ENCODE measurements at places on chromosomes 12 and 14. TPM values are rescaled to one million over a fixed set of nuclear protein-coding genes. Genes with fewer than 3 reads are reported as not detected.

The LARP4 gene
- total RNA-seq: 43.0 TPM

The ARHGDIB gene
- total RNA-seq: 109 TPM

The PLEKHH1 gene
- total RNA-seq: 16.9 TPM

The SIX6 gene
- total RNA-seq: not detected

The FOXG1 gene
- not detected for total RNA-seq

The CIROP gene
- not detected for total RNA-seq

The GPR162 gene
- 0.47 TPM for total RNA-seq

DNA sequence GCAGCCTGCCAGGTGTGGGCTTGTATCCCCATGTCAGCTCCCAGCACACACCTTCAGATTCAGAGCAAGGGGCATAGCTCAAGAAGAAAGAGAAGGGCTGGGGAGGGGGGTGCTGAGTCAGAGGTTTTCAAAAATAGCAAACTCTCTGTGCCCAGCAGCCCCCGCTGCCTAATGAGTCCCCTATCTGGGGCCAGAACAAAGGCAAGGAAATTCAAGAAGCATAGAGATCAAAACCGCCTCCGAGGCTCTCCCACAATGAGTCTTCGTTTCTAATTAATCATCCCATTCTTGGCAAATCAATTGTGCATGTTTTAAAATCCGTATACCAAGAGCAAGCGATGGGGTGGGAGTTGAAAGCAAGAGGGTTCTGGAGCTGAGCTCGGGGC, 19.5 kb upstream of the CMKLR1 start:
- no peak for DNase-seq

DNA sequence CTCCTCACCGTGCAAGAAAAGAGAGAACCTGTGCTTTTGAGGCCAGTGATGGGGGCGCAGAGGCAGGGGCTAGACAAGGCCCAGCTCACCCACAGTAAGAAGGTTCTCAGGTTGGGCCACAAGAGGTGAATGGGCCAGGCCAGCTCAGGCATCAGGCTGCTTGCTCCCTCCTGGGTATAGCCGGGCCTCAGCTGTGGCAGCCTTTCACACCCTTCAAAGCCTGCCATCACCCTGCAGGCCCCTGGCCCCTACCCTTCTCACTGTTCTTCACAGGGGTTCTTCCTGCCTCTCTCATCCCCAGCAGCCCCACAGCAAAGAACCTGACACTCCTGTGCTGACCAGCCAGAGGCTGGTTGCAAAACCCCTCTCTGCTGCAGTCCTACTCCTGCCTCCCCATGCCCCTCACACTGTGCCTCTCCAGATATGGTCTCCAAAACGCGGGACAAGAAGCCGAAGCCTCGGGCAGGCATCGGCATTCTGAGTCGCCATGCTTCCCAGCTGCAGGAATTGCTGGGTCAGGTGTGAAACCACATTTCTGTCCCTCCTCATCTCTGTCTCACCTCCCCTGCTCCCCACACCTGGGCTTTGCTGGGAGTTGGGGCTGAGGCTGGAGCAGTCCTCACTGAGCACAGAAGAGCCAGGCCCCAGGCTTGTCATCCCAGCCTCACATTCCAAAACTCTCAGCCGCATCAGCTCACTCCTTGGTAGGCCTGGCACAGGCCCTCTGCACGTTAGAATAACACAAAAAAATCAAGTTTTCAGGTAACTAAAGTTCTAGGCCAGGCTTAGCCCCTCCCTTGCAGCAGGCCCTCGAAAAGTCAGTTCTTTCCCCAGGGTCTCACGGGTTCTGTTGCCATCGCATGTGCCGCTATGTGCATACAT, 6.9 kb upstream of the FAIM2 start:
- DNase-seq: peak; percentile 32

DNA sequence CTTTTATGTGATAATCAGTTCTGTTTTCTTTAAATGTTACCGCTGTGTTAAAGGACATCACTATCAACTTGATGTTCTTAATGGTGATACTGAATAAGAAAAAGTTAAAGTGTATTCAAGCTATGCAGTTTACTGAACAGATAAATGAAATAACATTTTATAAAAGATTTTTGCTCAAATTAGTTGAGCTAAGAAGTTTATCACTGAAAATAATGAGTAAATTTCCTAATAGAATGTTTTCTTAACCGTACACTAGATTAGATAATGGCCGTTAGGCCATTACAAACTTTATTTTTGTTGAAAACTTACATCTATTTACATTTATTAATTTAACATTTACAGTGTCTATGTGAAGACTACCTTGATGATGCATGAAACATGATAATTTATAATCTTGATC, 25.0 kb downstream of the ATF7IP start:
- DNase-seq: no peak

DNA sequence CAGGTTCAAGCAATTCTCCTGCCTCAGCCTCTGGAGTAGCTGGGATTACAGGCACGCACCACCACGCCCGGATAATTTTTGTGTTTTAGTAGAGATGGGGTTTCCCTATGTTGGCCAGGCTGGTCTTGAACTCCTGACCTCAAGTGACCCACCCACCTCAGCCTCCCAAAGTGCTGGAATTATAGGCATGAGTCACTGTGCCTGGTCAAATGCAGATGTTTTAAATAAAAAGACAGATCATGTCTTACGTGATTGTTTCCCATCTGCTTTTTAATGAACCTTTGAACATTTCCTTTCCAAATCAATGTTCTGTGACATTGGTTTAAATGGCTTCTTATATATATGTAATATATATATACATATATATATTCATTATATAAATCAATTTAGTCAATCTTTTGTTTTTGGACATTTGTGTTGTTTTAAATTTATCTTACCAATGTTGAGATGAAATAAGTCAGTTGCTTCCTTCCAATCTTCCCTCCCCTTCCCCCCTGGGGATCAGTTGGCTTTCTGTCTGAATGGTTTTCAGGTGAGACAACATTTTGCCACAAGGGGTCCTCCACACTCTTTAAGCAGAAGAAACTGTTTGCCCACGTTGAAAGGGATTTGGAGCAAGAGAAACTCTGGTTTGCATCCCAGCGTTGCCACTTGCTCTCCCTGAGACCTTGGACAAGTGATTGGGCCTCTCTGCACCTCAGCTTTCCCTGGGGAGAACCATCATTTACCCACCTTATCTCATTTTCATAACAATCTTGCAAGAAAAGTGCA, 47.6 kb upstream of the RBM19 start:
- no peak for DNase-seq

GRCh38 chr12:8028267-8028666, 4.2 kb upstream of the FOXJ2 start:
- DNase-seq: no peak

- DNase-seq: no peak
Observed at GRCh38 chr12:40534828-40535227, 157.4 kb upstream of the CNTN1 start.

GRCh38 chr12:77339610-77340009, 274.2 kb upstream of the E2F7 start:
- DNase-seq: no peak

GRCh38 chr12:18224745-18225144, 36.6 kb upstream of the PIK3C2G start:
- no peak for DNase-seq

DNA sequence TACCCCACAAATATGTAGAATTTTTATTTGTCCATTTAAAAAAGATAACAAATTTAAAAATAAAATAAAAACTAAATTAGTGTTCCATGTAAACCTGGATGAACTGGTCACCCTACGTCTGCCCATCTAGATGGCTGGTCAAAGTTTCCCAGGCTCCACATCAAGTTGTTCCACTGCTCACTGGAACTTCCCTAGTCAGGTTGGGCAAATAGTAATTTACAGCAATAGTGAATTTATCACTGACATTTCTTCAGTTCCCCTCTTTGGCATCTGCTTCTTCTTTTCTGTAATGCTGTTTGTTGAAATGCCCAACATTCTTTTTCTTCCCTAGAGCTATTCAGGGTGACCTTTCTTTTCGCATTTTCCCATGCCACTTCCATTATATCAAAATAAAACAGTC, 272.7 kb upstream of the BTG1 start:
- no peak for DNase-seq

- DNase-seq: no peak
Observed at GRCh38 chr14:99570544-99571302, 33.3 kb downstream of the CCDC85C start.

DNA sequence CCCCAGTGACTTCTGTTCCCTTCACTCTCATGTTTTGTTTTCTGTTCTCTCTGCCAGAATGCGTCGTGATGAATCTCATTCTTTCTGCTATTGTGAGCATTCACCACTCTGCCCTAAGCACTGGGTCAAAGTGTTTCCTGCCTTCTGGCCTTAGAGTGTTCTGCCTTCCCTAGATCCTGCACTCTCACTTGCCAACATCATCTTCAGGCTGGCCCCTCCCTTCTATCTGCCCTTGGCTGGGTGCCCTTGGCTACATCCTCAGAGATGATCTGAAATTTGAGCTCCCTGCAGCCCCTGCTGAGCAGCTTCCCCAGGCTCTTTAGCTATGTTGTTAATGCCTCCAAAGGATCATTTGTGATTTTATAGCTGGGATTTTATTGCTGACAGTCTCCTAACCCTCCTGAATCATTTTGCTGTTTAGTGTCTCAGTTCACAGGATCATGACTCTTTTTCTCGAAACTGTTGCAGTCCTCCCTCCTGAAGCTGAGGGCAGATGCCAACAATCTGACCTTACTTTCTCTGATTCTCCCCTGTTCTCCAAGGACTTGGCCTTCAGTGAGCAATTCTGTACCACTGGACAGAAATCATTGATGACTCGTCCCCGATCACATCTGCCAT, 4.5 kb downstream of the DHRS2 start:
- DNase-seq: no peak

DNA sequence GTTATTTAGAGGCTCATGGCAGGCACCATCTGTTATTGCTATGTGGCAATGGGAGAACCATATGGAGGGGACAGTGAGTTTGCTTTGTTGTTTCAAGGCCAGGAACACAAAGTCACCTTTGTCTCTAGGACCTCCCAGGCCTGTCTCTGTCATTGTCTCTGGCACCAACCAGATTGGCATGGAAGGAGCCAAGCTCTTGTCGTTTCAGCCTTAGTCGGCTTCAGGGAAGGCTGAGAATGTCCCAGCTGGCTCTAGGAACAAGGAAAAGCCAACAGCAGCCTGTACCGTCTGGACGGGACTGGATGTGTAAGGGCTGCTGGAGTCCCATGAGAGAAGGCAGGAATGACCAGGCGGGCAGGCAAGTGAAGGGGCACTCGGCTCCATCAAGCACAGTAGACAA, 29.2 kb downstream of the RPH3A start:
- DNase-seq: no peak

- no peak for DNase-seq
Observed at GRCh38 chr12:46891306-46891705, 65.5 kb upstream of the SLC38A4 start.

GRCh38 chr12:50985322-50985721, 33.0 kb downstream of the HIGD1C start:
- no peak for DNase-seq

GRCh38 chr14:104232070-104232484, 93.7 kb downstream of the KIF26A start:
- DNase-seq: no peak

DNA sequence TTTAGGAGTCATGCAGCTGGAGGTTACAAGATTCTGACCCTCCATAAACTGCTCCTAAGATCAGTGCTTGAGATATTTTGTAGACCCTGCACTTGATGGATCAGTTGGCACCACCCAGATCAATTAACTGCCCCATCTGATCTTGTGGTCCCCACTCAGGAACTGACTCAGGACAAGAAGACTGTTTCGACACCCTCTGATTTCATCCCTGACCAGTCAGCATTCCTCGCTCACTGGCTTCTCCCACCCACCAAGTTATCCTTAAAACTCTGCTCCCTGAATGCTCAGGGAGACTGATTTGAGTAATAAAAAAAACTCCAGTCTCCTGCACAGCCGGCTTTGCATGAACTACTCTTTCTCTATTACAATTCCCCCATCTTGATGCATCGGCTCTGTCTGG, 360.2 kb downstream of the GALC start:
- no peak for DNase-seq

Data from suprapubic skin (tissue), 4 donors.